ENCODE measurements at places on chromosomes 6 and 20.

DNA sequence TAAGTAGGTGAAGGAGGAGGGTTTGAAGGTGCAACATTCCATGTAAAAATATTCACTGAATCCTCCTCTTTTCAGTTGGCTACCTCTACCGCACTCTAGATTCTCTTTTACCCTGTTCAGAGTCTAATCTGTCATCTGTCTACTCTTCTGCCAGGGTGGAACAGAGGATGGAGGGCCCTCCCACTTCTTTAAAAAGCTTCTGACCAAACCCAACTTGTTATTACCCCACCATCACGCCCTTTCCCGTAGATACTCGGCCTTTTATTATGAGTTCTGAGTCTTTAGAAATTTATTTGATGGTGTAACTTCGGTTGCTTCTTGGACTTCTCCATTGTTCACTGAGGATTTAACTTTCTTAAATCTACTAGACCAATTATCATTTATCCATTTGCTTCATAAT is 11.7 kb downstream of the STX11 start:
- no peak for DNase-seq

DNA sequence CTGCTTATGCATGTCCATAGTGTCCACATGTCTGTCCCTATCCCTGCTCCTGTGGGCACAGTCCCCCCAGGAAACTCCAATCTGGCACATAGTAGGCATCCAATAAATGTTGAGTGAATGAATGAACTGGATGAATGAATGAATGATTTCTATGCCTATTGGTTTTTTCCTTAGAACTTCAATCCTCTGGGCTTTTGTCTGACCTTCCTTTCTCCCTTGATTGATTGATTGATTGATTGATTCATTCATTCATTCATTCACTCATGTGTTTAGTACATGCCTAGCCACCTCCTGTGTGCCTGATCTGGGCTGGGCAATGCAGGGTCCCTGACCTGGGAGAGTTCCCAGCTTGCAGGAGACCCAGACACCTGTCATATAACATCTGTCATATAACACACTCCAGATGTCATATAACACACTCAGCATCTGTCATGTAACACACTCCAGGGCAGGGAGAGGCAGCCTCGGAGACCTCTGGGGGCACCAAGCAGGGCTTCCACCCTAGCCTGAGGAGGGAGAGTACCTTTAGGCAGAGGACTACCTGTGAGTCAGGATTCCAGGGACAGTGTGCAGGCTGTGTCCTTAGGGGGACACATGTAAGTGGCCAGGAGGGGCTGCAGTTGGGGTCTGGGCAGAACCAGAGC is 17.9 kb downstream of the VSTM2L start:
- no peak for DNase-seq

DNA sequence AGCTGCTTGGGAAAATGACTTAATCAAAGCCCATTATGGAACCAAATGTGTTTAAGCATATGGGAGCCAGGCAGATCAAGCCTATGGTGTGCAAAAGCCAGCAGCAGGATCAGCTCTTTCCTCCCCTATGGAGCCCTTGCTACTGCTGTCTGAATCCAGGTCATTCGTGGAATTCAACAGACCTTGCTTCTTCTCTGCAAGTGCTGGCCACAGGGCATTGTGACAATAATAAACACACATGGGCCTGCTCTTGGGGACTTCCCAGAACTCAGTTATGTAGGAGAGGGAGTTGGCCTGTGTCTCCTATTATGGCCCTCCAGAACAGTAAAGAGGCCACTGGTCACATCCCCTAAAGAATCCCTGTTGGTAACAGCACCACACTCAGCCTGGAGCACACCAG is 18.6 kb downstream of the GFOD1 start:
- no peak for DNase-seq

DNA sequence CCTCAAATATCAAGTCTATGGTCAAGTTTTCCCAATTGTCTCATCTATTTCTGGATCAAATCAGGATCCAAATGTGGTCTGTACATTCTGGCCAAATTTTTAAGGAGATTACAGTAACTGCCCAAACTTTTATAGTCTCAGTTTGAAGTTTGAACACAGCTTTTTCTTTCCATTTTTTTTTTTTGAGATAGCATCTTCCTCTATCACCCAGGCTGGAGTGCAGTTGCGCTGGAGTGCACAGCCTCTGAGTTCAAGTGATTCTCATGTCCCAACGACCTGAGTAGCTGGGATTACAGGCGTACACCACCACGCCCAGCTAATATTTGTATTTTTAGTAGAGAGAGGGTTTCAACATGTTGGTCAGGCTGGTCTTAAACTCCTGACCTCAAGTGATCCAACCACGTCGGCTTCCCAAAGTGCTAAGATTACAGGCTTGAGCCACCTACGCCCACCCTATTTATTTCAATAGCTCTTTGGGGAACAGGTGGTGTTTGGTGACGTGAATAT is 84.9 kb upstream of the CARMIL1 start:
- DNase-seq = no peak

GRCh38 chr6:56647172-56647762 is 4.6 kb upstream of the DST start:
- no peak for DNase-seq

DNA sequence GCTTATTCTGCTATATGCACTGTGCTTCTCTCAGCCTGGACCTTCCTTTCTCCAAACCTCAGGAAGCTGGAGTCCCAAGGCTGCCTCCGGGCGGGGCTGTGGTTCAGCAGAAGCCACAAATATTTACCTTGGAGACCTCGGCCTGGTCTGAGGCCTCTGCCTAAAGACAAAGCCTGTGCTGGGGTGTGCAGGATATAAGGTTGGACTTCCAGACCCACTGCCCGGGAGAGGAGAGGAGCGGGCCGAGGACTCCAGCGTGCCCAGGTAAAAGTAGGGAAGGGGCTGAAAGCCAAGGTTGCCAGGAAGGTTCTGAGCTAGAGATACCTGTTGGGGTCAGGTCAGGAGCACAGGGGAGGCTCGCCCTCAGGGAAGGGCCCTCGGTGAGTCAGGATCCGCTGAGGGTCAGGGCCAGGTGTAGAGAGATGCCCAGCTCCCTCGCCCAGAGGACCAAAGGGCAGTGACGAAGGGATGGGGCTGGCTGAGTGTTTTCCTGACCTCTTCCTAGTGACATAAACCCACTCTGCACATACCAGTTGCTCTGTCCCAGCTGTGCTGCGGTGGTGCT is at the start of gene BPIFB1:
TSS of gene BPIFB1 (plus strand) at position 224 of the 565 bp plus-strand sequence. CDS start 2,860 bp downstream, outside the sequence.
- no peak for DNase-seq

DNA sequence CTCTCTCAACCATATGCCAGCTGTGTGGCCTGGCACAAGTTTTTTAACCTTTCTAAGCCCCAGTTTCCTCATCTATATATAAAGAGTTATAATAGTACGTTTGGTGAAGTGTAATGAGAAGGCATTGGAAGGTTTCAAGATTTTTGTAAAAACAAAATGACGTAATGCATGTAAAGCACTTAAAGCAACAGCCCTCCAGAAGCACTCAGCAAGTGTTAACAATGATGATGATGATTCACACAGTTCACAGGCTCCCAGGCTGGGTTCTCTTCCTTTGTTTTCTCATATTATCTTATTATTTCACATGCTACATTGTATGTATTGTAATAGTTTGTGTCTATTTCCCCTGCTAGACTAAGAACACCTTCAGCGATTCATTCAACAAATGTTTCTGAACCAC is 6.2 kb downstream of the CEP250 start:
- no peak for DNase-seq

GRCh38 chr6:154751011-154751800 is 18.0 kb downstream of the SCAF8 start:
- DNase-seq = peak; percentile 18

DNA sequence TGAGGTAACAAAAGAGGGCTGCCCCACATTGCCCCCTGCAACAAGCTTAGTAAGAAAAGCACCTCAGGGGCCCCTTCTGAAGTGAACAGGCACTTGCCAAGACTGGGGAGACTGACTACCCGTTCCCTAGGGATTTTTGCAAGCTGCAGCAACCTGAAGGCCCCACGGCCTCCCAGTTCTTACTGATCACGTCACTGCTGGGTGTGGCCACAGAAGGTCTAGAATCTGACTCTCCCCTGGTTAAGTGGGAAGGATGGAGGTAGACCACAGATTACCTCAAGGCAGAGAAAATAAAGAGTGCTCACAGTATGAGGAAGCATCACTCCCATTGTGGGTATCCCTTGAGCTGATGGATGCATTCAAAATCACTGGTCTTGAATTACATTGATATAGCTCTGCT is 201.5 kb upstream of the KCNQ5 start:
- DNase-seq = no peak

DNA sequence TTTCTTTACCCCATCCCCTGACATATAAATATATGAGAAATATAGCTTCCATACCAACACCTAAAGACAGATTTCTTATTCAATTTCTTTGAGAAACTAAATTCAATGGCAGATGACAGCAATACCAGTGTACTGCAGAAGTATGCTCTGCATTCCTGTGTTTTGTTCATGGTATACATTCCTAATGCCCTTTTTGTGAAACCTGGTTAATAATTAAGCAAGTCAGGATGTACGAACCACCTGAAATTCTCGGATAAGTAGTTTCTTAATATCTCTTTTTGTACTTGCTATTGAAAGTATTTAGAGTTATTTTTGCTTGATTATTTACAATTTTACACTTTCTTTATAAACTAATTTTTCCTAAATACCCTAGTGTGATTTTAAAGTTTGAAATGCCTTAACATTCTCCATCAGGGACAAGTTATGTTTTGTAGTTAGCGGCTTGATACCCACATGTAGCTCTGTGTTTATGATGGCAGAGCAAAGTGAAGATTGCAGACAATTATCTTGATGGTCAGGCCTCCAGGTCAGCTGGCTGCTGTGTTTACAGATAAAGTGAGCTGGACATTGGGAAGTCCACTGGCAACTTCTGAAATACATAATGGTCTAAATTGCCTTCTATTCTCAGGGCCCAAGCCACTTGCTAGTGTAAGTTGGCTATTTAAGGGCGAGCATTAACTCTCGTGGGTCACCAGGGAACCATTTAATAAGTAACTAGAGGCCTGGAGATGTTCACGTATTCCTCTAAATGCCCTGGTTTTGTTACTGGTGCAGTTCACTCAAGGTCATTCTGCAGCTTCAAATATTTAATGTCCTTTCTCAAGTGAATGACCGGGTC is 58.2 kb downstream of the PLCB1 start:
- DNase-seq = no peak

- no peak for DNase-seq
These were observed 79.8 kb downstream of the DOK5 start for GRCh38 chr20:54555150-54555549.

DNA sequence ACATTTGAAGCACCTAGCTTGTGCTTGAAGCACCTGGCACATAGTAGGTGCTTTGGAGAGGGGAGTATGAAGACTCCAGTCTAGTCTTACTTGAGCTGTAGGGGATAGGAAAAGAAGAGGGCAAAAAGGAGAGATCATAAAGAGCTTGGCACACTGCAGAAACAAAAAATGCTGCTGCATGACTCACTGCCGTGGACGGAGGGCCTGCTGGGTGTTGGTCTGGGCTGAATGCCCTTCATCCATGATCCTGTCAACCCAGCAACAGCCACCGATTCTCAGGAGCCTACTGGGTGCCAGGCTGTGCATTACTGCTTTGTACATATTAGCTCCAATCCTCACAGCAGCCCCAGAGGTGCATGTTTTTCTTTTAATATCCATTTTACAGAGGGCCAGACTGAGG is 6.0 kb downstream of the PDYN start:
- DNase-seq = no peak

GRCh38 chr20:56711018-56711417 is 81.9 kb downstream of the TFAP2C start:
- DNase-seq = no peak

GRCh38 chr6:160995271-160995670 is 3.7 kb downstream of the MAP3K4 start:
- DNase-seq = no peak

DNA sequence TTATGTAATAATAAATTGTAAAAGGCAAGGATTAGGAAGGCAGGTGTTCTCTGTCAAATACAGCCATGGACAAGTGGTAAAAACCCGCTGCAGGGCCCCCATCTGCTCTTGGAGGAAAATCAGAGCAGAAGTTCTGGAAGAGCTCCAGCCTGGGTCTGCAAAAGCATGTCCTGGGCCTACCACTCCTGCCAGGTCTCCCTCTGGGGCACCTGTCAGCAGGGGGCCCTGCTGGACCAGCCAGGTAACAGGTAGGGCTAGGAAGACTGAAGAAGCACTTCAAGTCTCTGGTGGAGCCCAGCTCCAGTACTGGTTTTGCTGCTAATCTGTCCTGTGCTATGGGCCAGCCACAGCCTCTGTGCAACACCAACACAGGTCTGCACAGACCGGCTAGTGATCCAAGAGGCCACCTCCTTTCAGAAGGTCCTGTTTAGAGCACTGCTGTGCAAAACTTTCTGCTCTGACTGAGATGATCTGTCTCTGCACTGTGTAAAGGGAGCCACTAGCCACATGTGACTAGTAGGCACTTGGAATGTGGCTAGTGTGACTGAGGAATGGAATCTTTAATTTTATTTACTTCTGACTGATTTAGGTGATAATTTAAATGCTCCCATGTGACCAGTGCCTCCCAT is 30.2 kb downstream of the RRBP1 start:
- DNase-seq = no peak

- DNase-seq = peak; percentile 49
These were observed 49.8 kb downstream of the FRK start for GRCh38 chr6:116010790-116011401.

- DNase-seq = no peak
These were observed 38.4 kb downstream of the HS3ST5 start for GRCh38 chr6:114304304-114304887.

DNA sequence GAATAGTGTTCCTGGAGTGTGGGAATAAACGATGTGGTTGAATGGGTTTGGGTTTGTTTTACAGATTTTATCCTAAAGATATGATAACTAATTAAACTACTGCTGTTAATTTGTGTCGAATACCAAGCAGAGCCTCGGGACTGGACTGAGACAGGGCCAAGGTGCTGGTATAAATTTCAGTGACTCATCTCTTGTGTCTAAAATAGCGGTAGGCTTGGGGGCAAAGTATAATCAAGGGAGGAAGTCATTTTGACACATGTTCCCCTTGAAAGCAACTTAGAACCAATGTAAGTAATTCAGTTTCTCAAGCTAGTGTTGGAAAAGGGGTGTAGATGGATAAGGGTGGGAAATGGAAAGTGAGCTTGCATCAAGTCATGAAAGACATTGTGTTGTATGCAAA is 108.4 kb downstream of the PLCB4 start:
- no peak for DNase-seq

- DNase-seq = peak; percentile 50
These were observed 1.8 kb downstream of the NFKBIE start for GRCh38 chr6:44263354-44264100.

DNA sequence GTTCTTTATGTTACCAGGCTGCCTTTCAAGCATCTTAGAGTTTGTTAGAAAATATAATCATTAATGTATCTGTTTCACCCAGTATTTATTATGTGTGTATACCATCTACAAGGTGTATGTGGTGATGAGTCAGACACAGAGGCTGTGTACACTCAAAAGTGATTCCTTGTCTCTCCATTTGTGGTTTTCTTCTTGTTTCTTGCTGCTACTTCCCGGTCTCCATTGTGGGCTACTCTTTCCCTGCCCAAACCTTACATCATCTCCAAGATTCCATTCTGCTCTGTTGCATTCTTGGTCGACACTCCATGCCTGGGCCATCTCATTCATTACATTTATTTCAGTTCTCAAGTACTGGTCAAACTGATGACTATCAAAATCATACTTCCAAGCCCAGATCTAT is 182.2 kb upstream of the STXBP5 start:
- DNase-seq = no peak

GRCh38 chr6:69379518-69379917 is 417.3 kb downstream of the LMBRD1 start:
- DNase-seq = no peak

GRCh38 chr6:149448821-149449453 is 35.9 kb downstream of the ZC3H12D start:
- DNase-seq = no peak

- DNase-seq = peak; percentile 31
These were observed 180.7 kb upstream of the UST start for GRCh38 chr6:148565930-148566663.

Measured in stimulated activated CD4-positive, alpha-beta T cell treated with anti-CD3 and anti-CD28 coated beads, Interleukin-4, amount 100 ng/mL, for 24 hours (primary cell).